Urinary bladder (tissue), 4 donors: ENCODE measurements at places on chromosomes 5 and 9.

DNA sequence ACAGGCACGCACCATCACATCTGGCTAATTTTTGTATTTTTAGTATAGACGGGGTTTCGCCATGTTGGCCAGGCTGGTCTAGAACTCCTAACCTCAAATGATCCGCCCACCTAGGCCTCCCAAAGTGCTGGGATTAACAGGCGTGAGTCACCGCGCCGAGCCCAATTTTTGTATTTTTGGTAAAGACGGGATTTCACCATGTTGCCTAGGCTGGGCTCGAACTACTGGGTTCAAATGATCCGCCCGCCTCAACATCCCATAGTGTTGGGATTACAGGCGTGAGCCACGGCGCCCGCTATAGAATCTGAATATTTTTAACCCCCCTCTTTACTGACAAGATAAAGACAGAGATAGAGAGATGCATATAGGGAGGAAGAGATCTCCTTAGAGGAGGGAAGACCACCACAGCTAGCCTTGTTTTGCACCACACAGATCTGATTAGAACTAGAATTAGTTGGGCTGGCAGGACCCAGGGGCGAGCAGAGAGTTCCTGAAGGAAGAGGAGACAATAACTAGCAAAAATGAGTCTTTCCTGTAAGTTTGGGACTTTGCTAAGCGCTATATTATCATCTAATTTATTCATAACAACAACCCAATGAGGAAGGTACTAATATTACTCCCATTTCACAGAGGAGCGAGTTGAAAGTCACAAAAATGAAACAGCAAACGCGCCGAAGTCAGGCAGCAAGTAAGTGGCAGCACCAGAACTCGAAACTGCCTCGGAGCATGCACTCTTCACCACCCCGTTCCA is 1.5 kb upstream of the ANKHD1 start:
- DNase-seq = no peak

DNA sequence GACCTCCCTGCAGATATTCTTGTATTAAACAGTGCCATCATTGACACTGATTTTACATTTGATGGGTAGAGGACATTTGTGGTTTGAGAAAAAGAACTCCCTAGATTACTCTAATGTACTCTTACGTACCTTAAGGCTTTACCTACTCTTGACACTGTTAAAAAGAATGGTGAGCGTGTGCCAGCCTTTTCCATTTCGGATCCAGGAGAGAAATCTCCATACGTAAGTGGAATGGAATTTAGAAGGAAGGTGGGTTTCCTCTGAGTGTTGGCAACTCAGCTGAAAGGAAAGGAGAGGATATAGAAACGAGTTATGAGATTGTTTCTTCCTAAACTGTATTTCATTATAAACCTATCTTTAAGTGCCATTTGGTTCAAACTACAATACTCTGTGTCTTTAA is 40.9 kb downstream of the TNPO1 start:
- no peak for DNase-seq

GRCh38 chr5:72122602-72123001 is 15.3 kb downstream of the MAP1B start:
- DNase-seq = no peak

DNA sequence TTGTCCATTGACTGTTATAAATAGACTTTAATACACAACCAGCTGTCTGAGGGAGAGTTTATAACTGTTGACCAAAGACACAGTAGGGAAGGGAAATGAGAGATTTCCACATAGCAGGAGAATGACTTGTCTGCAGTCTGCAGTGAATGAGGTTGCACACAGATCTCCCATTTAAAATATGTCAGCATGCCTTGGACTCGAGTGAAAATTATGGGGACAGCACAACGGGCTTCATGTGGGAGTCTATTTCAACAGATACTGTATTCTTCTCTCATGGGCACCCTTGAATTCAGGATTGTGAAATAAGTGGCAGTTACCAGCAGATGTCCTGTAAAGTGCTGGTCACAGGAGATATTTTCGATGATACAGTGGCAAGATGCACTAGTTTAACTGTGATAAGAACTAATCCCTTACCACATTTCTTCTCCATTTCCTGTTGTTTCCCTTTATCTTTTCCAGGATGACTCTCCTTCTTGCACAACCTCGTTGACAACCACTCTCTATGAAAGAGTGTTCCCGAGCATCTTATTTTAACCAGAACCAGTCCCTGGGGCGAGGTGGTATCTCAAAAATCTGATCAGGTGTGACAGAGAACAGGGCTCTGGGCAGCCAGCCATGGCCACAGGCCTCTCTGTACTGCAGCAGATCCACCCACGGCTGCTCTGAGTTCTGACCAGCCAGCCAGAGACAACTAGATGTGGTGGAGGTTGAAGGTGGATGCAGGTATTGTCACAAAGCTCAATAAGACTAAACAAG is 51.5 kb upstream of the MAP3K1 start:
- DNase-seq = no peak

DNA sequence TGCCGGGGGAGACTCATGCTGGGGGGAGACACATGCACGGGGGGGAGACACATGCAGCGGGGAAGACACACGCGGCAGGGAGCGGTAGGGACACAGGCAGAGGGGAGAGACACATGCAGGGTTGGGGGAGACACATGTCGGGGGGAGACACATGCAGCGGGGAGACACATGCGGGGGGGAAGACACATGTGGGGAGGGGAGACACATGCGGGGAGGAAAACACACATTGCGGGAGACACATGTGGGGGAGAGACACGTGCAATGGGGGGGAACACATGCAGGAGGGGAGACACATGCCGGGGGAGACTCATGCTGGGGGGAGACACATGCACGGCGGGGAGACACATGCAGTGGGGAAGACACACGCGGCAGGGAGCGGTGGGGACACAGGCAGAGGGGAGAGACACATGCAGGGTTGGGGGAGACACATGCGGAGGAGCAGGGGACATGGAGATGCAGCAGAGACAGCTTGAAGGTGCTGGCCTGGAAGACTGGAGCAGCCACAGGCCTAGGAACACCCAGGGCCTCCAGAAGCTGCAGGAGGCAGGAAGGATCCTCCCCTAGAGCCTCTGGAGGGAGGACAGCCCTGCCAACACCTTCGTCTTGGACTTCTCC is 20.3 kb upstream of the OLFM1 start:
- no peak for DNase-seq

DNA sequence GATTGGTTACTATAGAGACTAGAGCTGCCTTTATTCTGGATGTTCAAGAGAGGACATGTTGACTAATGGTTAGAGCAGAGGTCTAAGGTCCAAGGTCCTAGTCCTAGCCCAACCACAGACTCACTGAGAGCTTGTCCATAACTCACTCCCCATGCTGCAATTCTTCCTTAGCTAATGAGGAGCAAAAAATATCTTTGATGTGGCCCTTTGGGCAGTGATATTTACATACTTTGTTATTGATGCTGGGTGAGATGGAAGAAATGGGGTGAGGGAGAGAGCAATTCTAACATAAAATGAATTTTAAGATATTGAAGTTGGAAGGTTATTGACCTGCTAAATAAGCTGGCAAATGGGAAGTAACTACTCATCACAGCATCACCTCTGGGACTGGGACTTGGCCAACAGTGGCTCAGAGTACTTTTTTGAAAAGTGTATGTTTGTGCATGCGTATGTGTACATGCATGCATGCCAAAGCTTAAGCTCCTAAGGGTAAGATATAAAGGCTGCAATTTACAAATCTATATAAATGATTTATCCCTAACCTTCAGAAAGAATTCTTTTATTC is 58.0 kb upstream of the ANKRD55 start:
- no peak for DNase-seq

DNA sequence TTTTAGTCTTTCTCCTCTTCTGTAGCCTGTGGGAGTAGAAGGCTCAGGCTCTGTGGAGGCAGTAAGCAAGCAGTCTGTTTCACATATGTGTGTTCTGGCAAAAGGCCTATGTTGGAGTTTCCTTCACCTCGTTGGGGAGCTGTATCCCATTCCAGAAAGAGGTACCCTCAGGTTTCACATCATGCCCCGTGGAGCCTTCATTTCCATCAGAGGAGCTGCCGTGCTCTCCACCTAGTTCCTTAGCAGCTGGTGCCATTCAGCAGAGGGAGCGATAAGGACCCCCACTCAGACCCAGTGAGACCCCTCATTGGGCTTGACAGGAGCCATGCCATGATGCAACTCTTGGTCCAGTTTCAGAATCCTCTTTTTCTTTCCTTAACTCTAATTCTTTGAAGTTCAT is 50.6 kb upstream of the ANGPTL2 start:
- DNase-seq = no peak

GRCh38 chr5:180334751-180335613 is 18.2 kb downstream of the GFPT2 start:
- DNase-seq = no peak

DNA sequence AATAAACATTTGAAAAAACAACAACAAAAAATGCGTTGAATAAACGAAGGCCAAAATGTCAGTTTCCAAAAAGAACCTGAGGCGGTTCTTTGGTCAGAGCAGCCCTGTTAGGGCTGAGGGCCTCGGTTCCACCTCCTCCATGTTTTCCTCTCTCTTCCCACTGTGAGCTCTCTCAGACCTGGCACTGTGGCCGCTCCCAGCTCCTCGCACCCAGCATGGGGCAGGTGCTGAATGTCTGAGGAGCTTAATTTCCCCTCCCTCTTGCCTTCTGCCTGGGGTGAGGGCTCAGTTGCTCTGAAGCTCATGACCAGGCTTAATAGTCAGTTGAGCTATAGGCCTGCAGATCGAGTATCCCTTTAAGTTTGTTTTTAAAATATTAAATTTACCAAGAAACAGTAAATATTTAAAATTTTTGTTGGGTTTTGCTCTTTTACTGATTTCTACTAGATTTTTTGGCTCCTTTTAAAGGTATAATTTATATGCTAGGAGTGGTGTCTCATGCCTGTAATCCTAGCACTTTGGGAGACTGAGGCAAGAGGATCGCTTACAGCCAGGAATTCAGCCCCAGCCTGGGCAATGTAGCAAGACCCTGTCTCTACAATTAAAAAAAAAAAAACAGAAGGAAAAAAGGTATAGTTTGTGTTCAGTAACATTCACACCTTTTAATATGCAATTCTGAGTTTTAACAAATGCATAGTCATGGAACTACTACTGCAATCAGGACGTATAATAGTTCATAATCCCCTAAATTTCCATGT is 28.1 kb downstream of the DAPK1 start:
- no peak for DNase-seq

- no peak for DNase-seq
Measured at GRCh38 chr5:80399526-80400239, 8.2 kb upstream of the ZFYVE16 start.

- DNase-seq = no peak
Measured at GRCh38 chr5:120769312-120769872, 305.3 kb downstream of the PRR16 start.

DNA sequence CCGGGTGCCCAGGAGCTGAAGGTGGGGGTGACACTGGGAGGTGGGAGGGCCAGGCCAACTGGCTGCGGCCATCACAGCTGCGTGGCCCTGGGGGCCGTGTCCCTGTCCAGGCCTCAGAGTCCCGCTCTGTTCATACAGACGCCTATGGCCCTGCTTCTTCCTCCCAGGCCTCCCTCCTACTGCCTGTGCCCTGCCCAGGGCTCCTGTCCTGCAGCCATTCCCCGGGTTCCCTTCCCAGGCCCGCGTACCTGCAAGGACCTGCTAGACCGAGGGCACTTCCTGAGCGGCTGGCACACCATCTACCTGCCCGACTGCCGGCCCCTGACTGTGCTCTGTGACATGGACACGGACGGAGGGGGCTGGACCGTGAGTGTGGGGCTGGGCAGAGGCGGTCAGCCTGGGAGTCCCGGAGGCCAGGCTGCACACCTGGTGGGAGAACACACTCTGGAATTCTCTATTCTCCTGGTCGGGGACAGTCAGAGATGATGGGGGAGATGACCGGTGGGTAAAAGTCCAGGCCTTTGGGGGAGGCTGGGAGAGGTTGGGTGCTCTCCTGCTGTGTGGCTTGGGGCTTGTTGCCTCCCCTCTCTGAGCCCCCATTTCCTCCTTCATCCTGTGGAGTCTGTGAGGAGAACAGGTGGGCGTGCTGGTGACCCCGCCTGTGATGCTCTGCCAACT is 4.5 kb downstream of the FCN2 start:
- DNase-seq = no peak

- DNase-seq = no peak
Measured at GRCh38 chr9:117555964-117556629, 141.2 kb upstream of the ASTN2 start.

- DNase-seq = no peak
Measured at GRCh38 chr5:157816682-157817386, 42.1 kb downstream of the CLINT1 start.

GRCh38 chr9:77176106-77176505 is 1.2 kb upstream of the VPS13A start:
- DNase-seq = no peak

- no peak for DNase-seq
Measured at GRCh38 chr5:138901716-138902115, 26.6 kb upstream of the LRRTM2 start.

GRCh38 chr9:133786907-133787753 is 49.0 kb upstream of the SARDH start:
- no peak for DNase-seq

DNA sequence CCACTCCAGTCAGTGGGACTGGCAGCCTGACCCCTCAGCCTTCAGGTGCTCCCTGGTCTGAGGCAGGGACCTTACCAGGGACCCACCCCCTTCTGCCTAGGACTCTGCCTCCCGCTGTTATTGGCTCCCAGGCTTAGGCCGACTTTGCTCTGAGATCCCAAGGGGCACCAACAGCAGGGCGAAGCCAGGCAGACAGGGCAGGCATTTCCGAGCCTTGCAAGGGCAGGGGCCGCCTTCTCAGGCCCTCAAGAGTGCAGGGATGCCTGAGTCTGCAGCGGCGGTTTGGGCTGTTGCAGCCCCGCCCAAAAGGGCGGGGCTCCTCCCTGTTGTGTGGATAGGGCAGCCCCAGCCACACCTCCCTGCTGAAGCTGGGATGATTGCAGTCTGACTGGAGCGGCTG is 644.6 kb downstream of the PRR16 start:
- no peak for DNase-seq

- DNase-seq = no peak
Measured at GRCh38 chr5:53095931-53096525, 13.5 kb downstream of the MOCS2 start.

GRCh38 chr5:87079219-87079618 is 188.5 kb upstream of the RASA1 start:
- DNase-seq = no peak

- DNase-seq = no peak
Measured at GRCh38 chr5:112366987-112367386, 52.1 kb downstream of the EPB41L4A start.

DNA sequence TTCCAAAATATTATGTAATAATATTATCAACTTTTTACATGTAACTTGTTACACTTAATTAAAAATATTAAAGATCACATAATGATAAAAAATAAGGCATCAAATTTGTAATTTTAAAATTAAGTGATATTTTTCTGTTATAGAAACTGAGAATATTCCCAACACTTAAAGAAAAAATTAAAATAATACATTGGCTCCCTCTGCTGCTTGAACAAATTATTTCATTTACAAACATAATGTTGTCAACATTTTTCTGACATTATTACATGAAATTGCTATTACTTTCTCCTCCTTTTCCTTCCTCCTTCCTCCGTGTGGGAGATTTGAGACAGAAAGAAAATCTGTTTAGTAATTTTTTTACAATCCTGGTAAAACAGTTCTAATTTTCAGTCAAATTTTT is 42.3 kb downstream of the RNF180 start:
- DNase-seq = no peak

GRCh38 chr9:27437652-27438373 is 86.3 kb upstream of the IFNK start:
- DNase-seq = no peak
